ENCODE measurements at places on chromosomes 12 and 14. TPM values are rescaled to one million over a fixed set of nuclear protein-coding genes. Genes with fewer than 3 reads are reported as not detected.

DNA sequence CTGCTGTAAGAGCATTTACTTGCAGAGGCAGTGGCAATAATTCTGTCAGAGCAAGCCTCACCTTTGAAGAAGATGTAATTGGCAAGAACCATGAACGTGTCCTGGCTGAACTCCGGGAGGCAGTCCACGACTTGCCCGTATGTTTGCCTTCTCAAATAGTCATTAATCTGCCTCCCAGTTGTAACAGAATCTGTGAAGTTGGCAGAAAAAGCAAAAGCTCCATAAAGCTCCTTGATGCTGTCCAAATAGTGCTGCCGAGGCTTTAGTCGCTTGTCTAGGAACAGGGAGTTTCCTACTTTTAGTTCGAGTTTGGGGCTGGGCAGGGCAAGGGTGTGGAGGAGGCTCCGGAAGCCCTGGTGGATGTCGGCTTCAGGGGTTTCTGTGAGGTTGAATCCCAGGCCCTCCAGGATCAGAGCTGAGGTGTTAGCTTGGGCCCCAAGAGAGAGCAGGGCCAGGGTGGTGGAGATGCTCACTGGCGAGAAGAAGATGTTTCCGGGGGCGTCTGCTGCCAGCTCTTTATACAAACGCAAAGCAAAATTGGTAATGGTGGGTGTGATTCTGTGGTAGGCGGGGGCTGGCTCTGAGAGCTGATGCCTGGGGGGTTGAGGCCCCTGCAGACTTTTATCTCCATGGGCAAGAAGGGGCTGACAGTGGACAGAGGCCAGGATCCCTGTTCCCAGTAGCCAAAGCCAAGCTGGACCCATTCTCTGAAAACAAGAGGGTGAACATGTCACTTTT, 4.4 kb downstream of the SERPINA11 start:
- DNase-seq: no peak

DNA sequence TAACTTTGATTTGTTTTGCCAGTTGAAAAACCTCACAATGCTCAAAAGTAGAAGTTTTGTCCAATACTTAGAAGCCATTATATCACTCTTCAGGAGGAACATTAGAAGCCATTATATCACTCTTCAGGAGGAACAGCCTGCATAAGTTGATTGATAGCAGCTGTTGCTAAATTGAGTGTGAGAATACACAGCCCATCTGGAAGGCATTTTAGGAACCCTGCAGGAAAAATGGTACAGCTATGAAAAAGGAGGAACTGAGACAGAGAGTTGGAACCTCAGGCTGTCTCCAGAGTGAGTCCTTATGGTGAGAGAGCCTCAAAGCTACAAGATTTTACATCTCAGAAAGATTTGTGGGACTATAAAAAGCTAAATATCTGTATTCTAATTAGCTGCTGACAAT, 207.0 kb downstream of the MYRFL start:
- no peak for DNase-seq

- DNase-seq: no peak
These were observed 19.1 kb upstream of the RIN3 start for GRCh38 chr14:92494512-92494911.

KLRG1 gene
- total RNA-seq: 2.5 TPM

Measured in transverse colon (tissue), 4 donors.